ENCODE measurements at places on chromosomes 7 and 10.
A peak's percentile ranks its signal among the peaks of the same experiment; 100 is the strongest.

DNA sequence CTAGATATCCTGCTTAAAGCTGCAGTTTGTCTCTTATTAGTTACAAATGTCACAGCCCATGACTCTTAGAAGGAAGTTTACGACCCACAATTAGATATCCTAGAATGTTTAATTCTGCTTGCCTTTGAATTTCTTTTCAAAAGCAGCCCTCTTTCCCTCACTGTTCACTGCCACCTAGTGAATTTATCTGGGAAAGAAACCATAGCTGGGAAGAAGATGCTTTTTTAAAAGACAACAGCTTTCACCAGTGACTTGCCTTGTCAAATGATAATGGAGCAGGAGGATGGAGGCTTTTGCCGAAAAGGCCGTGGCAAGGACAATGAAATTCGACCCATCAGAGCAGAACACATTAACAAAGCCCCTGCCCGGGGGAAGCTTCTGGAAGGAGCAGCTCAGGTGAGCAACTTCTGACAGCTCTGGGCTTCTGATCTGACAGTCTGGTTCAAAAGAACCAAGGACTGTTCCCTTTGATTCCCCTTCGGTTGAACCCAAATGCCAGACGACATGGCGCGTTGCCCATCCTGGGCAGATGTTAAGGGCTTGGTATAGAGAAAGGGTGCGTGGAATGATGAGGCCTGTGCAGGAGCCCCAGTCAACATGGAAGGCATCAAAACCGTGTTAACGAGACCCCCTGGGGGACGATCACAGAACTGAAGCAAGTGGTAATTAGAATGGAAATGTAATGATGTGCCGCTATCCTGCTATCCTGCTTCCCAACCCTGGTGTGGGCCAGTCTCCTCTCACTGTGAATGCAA lies 236.8 kb downstream of the FRMD4A start:
- no peak for DNase-seq

GRCh38 chr7:23220690-23221305 lies 25.8 kb upstream of the GPNMB start:
- no peak for DNase-seq

DNA sequence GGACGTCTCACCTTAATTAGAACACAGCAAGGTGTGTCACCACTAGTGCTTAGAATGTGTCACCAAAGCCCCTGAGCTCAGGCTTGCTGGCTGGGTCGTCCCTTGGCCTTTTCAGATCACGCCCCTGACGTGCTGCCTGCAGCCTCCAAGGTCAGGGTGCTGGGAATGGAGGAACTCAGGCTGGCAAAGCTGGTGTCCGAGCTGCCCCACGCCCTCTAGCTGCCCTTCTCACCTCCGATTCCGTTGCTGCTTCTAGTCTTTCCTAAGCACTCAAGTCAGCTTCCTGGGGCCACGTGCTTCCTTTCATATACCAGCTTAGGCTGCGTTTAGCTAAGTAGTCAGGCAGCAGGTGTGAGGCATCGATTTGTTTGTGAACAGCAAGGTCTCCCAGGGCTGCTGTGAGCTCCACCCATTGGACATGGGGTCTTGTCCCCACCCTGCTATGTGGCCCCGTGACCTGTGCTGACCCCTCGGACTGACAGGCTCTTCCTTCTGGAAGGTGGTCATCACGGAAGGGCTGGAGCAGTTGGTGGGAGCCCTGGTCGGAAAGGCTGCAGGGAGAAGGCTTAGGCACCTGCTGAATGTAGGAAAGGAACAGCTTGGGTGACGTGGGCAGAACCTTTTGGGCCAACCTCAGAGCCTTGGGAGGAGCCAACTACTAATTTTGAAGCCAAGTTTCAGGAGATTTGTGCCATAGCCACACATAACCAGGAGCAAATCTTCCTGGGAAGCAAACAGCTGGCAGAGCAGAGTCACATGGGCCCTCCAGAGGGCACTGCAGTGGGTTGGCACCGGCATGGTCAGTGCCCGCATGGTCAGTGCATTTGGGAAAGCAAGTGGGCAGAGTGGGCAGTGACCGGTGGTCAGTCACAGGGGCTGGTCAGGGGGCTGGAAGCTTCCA lies 28.8 kb downstream of the VIPR2 start:
- DNase-seq = no peak

GRCh38 chr7:99105756-99106155 lies 38.2 kb downstream of the SMURF1 start:
- no peak for DNase-seq

DNA sequence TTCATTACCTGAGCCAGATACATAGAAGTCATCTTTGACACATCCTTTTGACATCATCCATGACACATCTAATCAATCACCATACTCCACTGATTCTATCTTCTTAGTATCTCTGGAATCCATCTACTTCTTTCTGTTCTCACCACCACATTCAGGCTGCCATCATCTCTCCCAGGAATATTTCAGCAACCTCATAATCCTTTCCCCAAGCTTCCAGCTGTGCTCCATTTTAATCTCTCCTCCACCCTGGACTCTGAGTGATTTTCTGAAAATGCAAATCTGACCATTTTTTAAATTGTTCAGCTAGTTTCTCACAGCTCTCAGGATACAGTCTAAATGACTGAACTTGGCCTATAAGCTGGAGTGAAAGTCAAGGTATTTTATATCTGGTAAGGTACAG lies 2.5 kb upstream of the BTRC start:
- no peak for DNase-seq

DNA sequence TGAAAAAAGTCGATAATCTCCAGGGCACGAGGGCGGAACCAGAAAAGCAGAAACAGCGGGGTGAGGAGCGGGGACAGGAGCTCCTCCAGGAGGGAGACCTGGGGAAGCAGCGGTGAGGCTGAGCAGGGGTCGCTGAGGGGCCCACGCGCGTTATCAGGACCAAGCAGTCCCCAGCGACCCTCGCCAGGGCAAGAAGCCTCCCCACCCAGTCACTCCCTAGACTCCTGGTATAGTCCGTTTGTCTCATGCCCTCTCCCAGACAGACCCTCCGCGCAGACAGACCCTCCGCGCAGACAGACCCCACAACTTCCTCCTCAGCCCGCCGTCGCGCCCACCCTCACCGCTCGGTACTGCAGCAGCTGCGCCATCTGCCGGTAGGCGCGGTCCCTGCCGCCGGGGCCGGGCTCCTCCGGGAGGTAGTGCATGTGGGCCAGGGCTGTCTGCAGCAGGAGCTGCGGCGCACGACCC lies 6.3 kb downstream of the ATG9B start:
- DNase-seq = peak; percentile 92

GRCh38 chr10:79139124-79139835 lies 70.5 kb downstream of the ZMIZ1 start:
- no peak for DNase-seq

- DNase-seq = no peak
Observed at GRCh38 chr7:81594767-81595166, 175.1 kb downstream of the HGF start.

DNA sequence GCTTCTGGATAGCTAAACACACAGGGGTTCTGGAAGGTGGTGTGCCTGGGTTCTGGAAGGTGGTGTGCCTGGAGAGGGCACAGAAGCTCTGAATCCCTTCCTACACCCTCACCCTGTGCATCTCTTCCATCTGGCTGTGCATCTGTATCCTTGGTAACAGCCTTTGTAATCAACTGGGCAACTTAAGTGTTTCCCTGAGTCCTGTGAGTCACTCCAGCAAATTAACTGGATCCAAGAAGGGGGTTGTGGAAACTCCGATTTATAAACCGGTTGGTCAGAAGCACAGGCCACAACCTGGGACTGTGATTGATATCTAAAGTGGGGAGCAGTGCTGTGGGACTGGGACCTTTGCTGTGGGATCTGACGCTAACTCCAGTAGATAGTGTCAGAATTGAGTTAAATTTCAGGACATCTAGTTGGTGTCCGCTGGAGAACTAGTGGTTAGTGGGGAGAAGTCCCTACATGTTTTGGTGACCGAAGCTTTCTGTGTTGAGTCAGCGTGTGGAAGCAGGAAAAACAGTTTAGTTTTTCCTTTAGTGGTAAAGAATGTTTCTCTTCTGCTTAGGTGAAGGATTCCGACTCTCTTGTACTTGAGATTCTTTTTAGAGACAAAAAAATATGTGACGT lies 228.1 kb downstream of the BMPER start:
- no peak for DNase-seq

GRCh38 chr7:83996879-83997278 lies 197.7 kb downstream of the SEMA3A start:
- no peak for DNase-seq

GRCh38 chr7:105655500-105656380 lies 74.4 kb upstream of the EFCAB10 start:
- DNase-seq = no peak

DNA sequence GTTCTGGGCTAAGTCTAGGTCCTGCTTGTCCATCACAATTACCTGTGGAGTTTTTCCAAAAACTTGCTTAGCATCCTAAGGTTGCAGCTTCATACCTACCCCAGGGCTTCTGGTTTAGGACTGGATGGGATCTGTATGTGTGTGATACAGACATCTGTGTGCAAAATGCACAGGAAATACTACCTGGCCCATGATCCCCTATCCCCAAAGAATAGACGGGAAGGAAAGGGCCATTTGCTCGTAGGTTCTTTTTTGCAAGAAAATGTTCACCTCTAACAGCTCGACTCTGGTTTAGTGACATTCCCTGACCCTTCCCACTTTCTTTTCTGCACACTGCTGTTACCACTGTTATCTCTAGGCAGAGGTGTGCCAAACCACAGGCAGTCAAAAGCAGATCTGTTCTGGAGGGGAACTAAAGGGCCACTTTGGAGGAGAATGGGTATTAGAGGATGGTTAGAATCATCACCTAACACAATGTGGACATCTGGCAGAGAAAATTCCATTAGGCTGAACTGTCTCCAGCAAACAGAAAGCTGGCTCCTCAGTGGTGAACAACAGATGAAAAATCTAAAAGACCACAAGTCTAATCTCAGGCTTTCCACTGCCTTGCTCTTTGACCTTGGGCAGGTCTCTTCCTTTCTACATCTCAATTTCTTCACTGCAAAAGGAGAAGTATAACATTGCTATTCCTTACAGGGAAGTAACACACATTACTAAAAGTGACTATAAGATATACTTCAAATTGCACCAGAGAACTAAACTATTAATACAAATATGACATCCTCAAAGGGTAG lies 107.4 kb downstream of the UBE2H start:
- no peak for DNase-seq

GRCh38 chr7:103766660-103767059 lies 222.8 kb downstream of the RELN start:
- DNase-seq = no peak

DNA sequence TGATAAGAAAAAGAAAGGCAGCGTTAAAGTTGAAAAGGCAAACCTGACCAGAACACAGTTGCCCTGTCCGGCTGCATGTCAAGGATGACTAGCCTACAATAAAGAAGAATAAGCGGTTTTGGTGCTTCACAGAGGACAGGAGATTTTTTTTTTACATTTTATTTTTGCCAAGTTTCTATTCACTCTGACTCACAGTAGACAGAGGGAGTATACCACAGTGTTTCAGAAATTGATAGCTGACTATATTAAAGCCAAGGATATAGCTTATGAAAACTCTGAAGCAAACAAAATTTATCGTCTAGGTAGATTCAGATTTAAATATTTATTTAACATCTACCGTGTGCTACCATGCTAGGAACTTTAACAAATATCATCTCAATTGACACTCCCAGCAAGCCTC lies 16.9 kb upstream of the POLR1F start:
- DNase-seq = no peak

- no peak for DNase-seq
Observed at GRCh38 chr10:76231286-76231934, 800.0 kb downstream of the LRMDA start.

DNA sequence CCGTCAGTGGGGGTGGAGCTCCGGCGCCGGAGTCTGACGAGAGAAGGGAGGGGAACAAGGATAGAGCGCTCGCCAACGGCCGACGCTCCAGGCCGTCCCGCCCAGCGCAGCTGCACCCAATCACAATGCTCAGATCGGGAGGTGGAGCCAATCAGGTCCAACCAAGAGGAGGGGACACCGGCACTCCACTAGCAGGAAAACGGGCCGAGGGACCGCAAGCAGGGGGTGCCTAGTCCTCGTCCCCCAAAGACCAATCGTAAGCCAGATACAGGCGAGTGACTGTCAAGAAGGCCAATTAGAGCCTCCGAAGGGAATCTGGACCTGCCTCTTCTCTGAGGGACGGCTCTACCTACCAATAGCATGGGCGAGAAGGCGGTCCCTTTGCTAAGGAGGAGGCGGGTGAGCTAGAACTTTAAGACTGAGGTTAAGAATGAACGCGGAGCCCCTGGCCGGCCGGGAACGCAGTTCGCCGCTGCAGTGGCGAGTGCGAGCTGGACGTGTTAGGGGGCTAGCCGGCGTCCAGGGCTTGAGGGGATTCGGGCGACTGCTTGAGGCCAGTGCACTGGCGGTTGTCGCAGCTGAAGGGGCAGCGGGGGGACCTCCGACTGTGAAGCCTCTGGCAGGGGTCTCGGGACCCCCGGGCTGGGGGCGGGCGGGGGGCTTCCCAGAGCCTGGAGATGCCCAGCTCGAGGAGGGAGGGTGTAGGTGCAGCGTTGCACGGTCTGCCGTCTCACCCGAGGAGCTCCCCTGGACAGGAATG lies at the start of gene FBXO24:
TSS of gene FBXO24 (plus strand) at position 63 of the 760 bp plus-strand sequence. CDS start at position 361, 298 bp downstream.
- DNase-seq = peak; percentile 100

GRCh38 chr7:1137517-1138167 lies 22.4 kb downstream of the ZFAND2A start:
- DNase-seq = no peak

- DNase-seq = peak; percentile 92
Observed at GRCh38 chr10:116742367-116743265, at the start of gene HSPA12A. Gene HSPA12A, minus strand, starts transcription at chr10:116742566. Its CDS starts 97 bp downstream, at chr10:116742469.

DNA sequence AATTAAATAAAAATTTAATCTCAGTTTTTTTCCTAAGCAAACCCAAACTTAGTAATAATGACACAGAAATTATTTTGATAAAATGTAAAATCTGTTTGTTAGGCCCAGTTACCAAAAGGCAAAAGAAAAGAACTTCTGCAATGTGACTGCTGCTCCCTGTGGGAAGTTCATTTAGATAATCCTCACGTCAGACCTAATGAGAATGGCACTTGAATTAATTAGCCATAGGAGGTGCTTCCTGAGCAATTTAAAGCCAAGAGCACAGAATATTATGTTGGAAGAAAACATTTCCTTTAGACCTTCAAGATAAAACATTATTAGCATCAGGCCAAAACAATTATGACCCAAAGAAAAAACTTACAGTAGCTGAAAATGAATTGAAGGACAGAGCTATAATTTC lies 19.4 kb downstream of the SPAM1 start:
- no peak for DNase-seq

DNA sequence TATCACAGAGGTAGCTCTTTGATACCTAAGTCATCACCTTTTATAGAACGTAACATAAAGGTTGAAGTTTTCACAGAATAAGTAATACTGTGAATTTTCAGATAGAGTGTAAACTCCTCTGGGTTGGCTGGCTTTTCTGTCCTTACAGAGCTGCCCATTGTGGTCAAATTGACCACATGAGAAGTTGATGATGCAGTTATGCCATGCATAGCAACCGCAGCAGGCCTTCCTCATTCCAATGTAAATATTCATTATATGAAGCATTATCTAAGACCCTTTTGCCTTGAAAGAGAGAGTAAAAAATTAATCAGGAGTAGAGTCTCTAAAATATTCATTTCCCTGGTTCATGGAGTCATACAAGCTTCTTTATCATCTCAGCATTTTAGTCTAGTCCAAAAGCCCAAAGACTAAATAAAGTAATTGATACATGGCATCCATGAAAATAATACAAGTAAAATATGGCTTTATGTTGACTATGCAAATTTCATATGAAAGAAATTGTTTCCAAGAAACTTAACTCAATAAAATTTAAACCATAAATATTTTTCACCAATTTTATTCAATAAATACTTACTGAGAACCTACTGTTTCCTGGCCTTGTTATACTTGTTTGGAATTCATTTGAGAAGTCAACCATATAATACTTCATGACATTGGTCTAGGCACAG lies 516.4 kb downstream of the PCDH15 start:
- no peak for DNase-seq

GRCh38 chr10:12720217-12720981 lies 281.1 kb downstream of the CCDC3 start:
- no peak for DNase-seq

GRCh38 chr7:101916876-101917275 lies 99.5 kb downstream of the CUX1 start:
- no peak for DNase-seq

Data from osteocyte (in vitro differentiated cells).